SJSA1 (cell line): ENCODE measurements at places on chromosomes 5 and 9. TPM values are rescaled to one million over a fixed set of nuclear protein-coding genes. Genes with fewer than 3 reads are reported as not detected.
A peak's percentile ranks its signal among the peaks of the same experiment; 100 is the strongest.

- no peaks in the 10 kb centered on the region for H3K27me3 ChIP-seq
- no peak overlapping the region for H3K4me3 ChIP-seq
- peak overlapping the region; percentile 21; the same call in 1 of the 2 replicates for H3K27ac ChIP-seq
Observed at GRCh38 chr9:33151007-33151557, 16.1 kb downstream of the B4GALT1 start.

DNA sequence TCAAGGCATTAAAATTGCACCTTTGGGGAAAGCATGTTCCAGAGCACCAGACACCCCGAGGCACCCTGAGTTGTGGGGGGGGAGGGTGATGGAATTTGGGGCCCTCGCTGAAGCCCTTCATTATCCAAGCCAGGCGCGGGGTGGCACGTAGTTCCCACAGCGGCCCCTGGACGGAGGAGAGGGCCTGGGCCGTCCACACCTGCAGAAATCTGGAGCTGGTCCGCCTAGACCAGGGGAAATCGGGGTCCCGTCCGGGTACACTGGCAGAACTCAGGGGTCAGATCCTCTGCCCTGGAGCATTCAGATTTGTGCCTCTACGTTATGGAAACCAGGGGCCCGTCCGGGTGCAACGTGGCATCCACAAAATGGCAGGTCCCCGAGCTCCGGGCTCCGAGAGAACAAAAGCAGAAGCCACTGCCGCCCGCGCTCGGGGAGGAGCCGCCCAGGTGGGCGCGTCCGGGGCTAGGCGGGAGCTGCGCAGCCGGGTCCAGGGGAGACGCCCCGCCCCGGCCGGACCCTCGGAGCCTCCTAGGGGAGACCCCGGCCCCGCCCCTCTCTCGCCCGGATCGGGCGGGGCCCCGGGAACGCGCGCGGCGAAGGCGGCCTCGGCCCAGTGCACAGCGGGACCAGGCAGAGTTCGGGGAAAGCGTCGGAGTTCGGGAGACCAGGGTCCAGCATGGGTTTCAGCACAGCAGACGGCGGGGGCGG is at the start of gene PLEKHG4B:
Gene PLEKHG4B, plus strand, starts transcription at position 613 of the 708 bp plus-strand sequence. Its CDS starts 64 bp downstream, at position 677.
- H3K27ac ChIP-seq = no peak within 1 kb of the TSS
- H3K4me3 ChIP-seq = no peak within 1 kb of the TSS
- H3K4me1 ChIP-seq = peaks cover 7% of the 10 kb centered on the region

DNA sequence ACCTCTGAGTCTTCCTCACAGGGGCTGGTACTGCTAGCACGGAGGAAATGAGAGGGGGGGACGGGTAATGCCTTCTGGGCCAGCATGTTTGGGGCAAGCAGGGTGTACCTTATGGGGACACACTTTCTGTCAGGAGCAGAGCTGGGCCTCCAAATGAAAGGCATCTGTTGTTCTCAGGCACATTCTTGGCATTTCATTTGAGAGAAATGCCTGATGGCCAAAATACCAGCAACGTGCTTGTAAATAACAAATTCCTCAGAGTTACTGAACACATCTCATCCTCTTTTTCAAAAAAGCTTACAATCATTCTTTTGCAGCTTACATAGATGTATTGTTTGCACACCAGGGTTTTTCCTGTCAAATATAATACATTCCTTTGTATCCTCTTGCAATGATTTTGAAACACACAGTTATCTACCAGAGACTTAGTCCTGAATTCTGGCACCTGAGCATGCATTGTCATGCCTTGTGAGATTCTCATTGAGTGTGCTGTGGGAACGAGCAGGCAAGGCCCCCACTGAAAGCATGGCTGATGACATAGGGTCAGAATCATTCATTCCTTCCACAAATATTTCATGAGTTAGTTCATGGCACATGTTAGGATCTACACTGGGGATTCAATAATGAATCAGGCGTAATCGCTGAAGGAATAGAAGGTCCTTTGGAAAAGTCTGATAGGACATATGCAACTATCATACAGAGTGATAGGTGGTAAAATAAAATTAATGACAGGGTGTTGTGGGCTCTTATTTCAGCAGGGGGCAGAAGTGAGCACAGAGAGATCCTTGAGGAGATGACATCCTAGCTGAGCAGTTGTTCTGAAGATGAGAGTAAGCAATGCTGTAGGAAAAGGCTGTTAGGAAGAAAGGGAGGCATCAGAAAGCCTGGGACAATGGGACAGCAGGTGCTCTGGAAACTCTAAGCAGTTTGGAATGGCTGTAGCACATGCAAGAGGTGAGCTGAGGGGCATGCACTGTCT is 260.9 kb upstream of the TUT7 start:
- peak overlapping the region; percentile 50 for H3K27ac ChIP-seq
- peaks cover 13% of the 10 kb centered on the region for H3K4me1 ChIP-seq
- H3K36me3 ChIP-seq = no peaks in the 10 kb centered on the region
- peak; percentile 41 for DNase-seq

GRCh38 chr9:128201441-128202369 is 1.5 kb upstream of the DNM1 start:
- H3K4me3 ChIP-seq = no peak overlapping the region
- H3K27ac ChIP-seq = no peak overlapping the region
- peaks cover 21% of the 10 kb centered on the region for H3K4me1 ChIP-seq
- no peaks in the 10 kb centered on the region for H3K27me3 ChIP-seq
- DNase-seq = no peak

The GZMA gene
- total RNA-seq = not detected in 2 replicates

The AGXT2 gene
- not detected in 2 replicates for total RNA-seq

The FOXD4L4 gene
- total RNA-seq = not detected in 2 replicates
